ENCODE measurements at places on chromosomes 4 and X. TPM values are rescaled to one million over a fixed set of nuclear protein-coding genes. Genes with fewer than 3 reads are reported as not detected.

Gene SLC6A14
- total RNA-seq = 0.27 TPM

Gene RAB41
- not detected for total RNA-seq

Gene UGT2B17
- total RNA-seq = not detected

Gene DDIT4L
- total RNA-seq = 6.9 TPM

DNA sequence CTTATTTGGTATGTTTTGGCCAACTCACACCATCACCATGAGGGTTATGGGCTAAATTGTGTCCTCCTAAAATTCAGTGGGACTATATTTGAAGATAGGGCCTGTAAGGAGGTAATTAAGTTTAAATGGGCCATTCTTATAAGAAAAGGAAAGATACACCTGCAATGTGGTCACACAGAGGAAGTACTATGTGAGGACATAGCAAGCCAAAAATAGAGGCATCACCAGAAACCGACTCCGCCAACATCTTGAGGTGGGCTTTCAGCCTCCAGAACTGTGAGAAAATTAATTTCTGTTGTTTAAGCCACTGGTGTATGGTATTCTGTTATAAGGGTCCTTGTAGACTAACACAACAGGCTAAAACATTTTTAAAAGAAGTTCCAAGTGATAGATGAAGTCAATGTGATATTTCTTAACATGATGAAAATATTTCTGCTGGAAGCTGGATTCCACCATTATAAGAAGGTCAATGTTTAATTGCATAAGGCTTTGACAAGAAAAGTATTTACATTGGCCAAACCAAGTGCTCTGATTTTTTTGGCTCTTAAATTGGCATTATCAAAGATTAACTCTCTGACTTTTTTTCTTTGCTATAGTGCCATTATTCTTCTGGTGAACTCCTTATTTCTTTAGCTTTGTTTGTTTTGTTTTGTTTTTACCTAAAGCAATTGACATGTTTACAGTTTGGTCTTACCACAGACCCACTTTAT, 540.9 kb downstream of the PPARGC1A start:
- no peak for DNase-seq

- no peak for DNase-seq
Measured at GRCh38 chr4:37905533-37906169, 14.8 kb downstream of the TBC1D1 start.

DNA sequence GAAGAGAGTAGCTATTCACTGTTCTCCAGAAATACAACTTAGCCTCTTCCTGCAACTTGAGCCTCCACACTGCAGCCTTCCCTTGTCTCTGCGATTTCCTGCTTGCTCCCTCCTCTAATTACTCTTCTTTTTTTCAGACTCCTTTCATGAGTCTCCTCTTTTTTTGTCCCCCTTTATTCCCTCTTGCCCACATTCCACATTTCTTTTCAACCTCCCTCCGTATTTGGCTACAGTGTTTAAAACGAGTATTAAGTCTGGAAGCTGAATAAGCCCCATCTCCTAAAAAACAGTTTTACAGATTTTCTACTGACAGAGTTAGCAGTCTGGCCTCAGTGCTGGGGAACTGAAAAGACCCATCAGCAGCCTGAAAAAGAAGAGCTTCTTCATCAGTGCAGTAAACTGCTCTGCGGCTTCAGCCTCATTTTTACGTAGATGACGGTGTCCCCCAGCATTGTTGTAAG, 141.5 kb downstream of the TENM3 start:
- no peak for DNase-seq

DNA sequence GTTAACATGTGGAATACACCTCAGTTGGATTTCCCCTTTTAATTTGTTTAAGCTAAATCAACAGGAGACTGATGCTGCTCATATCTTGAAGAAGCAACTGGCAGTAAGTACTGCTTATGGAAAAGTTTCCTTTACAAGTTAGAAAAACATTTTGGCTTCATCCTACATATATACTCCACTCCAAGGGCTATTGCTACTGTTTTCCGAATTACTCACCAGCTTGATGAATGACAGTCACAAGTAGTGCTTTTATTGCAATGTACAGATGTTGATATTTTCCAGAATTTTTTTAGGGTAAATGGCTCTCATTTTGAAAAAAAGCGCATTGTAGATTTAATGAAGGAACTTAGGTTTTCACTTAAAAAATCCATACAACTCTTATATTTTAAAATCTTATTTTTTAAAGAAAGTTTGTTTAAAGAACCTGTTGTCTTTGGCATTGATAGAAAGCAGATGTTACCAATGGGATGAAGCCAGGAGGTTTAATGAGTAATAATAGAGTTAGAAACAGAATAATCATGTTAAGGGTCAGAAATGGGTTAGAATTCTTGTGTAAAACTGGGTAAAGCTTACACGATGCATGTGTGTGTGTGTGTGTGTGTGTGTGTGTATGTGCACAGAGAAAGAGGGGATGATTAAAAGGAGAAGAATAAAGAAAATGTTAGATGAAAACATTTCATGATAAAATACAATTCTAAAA, 272.9 kb downstream of the CFAP299 start:
- no peak for DNase-seq

GRCh38 chr4:130266814-130267213, 1170.9 kb downstream of the C4orf33 start:
- DNase-seq = no peak

GRCh38 chr4:2963966-2964471, 648 bp downstream of the GRK4 start:
- no peak for DNase-seq

- no peak for DNase-seq
Measured at GRCh38 chr4:188341428-188341827, 202.2 kb downstream of the TRIML1 start.

DNA sequence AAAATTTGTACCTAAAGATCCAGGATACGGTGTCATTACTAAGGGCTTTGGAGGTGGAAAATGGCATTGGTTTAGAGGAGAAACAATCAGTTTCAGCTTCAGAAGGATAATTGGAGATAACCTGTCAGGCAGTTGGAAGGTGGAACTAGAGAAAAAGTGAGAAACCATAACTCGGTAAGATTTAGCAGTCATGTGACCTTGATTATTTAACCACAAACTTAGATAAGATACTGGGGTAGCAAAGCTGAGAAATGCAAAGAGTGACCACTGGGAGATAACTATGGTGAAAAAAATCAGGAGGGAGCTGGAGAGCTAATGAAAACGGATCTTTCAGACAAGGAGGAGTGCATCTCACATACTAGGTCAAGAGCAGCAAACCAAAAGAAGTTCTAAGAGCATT, 58.3 kb upstream of the SMARCA5 start:
- DNase-seq = no peak

DNA sequence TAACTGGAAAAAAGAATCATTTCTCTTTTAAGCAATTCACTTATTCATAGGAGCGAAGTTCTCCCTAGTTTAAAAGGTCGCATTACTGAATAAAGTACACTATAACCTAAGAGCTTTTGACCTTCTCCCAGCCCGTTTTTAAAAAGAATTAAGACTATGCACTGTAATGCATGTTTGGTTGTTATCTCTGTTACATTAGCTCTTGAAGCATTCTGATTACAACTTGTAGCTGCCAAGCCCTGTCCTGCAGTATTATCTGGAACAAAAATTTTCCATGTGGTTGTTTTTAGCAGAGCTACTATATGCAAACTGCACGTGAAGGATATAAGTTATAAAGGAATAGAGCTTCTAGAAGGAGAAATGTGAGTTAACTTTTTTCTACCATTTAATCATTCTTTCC, 8.1 kb downstream of the GAB1 start:
- DNase-seq = no peak

Measured in mesothelial cell of epicardium (in vitro differentiated cells).